ENCODE measurements at places on chromosomes 13 and 19. TPM values are rescaled to one million over a fixed set of nuclear protein-coding genes. Genes with fewer than 3 reads are reported as not detected.

The PGLYRP1 gene
- total RNA-seq, result not detected

The FCAR gene
- total RNA-seq, result 110 TPM

The ERICH6B gene
- not detected for total RNA-seq

The TEX26 gene
- not detected for total RNA-seq

The CATSPERD gene
- not detected for total RNA-seq

The RNF225 gene
- total RNA-seq, result 0.51 TPM

Measured in naive thymus-derived CD4-positive, alpha-beta T cell (primary cell).